Amniotic epithelial cell (primary cell): ENCODE measurements at places on chromosomes 6 and 20.

DNA sequence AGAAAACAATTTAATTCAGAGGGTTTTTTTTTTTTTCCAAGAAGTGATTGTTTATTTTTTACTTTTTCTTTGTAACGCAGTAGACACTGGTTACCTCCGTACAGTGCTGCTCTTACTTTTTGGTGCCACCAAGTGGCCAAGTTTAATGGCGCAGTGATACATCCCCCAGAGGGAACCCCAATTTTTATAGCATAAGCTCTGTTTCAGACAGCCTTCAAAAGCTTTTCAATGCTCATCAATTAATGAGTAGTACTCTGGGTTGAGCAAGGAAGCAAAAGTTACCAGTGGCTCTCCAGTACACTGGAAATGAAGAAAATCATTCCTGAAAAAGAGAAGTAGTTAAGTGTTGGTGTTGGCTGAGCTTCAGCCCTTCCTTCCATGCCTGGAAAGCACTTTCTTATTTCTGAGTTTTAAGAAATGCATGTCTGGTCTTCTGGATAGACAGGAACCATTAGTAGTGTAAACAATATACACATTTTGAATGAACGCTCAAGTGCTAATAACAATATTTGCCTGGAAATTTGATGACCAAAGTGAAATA is 129.1 kb upstream of the SMLR1 start:
- DNase-seq: peak; percentile 62

DNA sequence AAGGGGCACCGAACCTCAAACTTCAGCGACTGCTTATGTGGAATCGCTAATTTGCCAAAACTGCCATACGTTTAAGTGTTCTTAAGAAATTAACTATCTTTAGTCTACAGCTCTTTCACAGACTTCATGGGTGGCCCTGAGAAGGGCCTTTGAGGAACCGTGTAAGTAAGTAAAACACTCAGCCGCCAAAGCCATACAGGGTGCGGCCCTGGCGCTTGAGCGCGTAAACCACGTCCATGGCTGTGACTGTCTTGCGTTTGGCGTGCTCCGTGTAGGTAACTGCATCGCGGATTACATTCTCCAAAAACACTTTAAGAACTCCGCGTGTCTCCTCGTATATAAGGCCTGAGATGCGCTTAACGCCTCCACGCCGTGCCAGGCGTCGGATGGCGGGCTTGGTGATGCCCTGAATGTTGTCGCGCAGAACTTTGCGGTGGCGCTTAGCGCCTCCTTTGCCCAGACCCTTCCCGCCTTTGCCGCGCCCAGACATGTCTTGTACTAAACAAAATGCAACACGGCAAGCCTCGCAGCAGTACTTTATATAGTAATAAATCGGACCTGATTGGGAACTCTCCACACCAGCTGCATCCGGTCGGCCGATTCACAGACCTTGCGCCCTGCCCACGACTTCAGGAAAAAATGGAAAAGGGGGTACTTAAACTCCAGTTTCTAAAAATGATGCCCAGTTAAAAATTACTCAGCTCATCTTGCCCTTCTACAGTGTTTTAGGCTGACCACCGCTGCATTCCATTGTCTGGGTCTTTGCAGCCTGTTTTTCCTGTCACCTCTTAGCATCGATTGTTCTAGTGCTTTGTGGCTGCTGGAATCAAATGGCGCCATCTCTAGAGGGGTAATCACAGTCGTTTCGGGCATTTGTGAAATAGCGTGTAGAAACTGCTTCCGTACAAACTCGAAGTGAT is 38.9 kb downstream of the OR2B2 start:
- DNase-seq: peak; percentile 70

DNA sequence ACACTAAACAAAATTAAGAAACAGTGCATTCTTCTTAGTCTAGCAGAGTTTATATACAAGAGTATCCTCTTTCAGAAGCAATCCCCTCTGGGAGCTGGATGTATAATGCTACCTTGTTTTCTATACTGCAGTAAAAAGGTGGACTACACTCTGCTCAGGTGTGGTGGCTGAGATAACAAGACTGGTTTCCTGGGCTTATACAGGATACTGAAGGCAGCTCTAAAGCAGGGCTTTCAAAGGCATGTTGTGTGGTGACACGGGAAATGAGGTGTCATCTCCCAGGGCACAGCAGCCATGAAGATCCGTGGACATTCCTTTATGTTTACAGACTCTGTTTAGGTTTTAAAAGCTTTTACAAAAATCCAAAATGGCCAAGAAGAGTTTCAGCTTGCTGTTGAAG is 136.7 kb downstream of the MAP3K4 start:
- DNase-seq: no peak

GRCh38 chr6:108640104-108640503 is 79.4 kb downstream of the FOXO3 start:
- DNase-seq: no peak
